ENCODE measurements at places on chromosomes 13 and 19.

DNA sequence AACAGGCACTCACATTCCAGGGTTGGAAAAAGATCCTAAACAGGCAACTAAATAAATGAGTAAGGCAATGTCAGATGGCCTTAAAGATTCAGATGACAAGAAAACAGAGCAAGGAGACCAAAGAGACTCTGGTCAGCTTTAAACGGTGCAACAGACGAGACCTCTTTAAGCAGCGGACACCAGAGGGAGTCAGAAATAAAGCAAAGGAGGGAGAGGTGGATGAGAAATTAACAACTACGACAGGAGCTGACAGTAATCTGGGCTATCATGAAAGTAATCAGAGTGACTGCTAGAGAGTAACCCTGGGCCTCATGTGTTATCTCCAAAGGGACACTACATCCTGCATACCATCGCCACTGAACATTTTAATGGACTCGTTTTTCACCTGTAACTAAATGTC, 1.1 kb downstream of the ZNF550 start:
- no peak for DNase-seq

DNA sequence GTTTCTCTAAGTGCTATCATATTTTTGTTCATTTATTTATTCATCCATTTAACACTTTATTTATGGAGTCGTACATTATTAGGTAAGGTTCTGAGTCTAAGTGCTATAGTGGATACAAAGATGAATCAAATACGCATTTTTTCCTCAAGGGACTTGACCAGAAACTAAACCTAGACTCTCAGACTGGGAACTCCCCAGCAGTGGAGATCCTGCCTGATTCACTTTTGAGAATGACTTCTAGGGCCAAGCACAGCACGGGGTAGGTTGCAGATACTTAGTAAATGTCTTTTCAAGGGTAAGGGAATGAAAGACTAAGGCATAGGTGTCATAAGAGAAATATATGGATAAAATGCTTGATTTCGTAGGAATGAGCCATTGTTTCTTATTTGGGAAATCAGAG, 7.2 kb downstream of the DNAJC15 start:
- DNase-seq, result no peak

- peak; percentile 48 for DNase-seq
Measured at GRCh38 chr19:12872941-12873890, 8.0 kb downstream of the DNASE2 start.

DNA sequence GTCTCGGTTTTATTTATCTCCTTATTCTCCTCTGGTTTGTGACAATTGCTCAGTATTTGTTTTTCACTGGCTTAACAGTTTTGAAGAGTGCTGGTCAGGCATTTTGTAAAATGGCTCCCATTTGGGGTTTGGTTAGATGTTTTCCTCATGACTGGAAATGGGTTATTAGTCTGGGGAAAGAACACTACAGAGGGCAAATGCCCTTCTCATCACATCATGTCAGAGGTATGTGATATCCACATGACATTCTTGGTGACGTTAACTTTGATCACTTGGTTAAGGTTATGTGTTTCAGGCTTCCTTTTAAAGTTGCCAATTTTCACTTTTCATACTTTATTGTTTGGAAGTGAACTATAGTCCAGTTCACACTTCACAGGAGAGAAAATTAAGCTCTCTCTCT, 74.8 kb upstream of the KLHL1 start:
- no peak for DNase-seq

GRCh38 chr19:51546650-51547396, 15.4 kb upstream of the SIGLEC6 start:
- no peak for DNase-seq

GRCh38 chr19:46413262-46414031, at the start of gene CCDC8:
TSS of gene CCDC8 (minus strand) at chr19:46413564. CDS start at chr19:46412810, 754 bp downstream.
- DNase-seq, result no peak

GRCh38 chr19:58434217-58434616, 5.7 kb downstream of the ZNF132 start:
- no peak for DNase-seq

GRCh38 chr19:47723581-47723940, 10.3 kb downstream of the EHD2 start:
- DNase-seq, result no peak

- DNase-seq, result no peak
Measured at GRCh38 chr19:13262450-13262849, 112.2 kb downstream of the IER2 start.

DNA sequence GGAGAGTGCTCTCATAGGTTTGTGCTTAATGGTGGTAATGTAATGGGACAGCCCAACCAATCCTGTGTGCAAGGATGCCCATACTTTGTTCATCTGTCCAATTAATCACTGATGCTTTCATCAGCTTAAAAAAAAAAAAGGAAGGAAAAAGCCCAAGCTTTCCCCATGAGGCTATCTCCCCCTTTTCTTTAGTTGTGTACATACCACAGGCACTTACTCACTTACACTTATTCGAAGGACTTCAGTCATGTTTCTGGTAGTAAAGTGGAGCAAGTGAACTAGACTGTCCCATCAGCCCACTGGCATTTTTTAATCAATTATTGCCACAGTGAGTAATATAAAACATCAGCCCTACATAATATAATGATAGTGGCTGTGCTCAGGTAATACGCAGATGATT, 183.5 kb upstream of the UFM1 start:
- DNase-seq, result no peak

- no peak for DNase-seq
Measured at GRCh38 chr13:35785576-35786303, 309.3 kb upstream of the MAB21L1 start.

DNA sequence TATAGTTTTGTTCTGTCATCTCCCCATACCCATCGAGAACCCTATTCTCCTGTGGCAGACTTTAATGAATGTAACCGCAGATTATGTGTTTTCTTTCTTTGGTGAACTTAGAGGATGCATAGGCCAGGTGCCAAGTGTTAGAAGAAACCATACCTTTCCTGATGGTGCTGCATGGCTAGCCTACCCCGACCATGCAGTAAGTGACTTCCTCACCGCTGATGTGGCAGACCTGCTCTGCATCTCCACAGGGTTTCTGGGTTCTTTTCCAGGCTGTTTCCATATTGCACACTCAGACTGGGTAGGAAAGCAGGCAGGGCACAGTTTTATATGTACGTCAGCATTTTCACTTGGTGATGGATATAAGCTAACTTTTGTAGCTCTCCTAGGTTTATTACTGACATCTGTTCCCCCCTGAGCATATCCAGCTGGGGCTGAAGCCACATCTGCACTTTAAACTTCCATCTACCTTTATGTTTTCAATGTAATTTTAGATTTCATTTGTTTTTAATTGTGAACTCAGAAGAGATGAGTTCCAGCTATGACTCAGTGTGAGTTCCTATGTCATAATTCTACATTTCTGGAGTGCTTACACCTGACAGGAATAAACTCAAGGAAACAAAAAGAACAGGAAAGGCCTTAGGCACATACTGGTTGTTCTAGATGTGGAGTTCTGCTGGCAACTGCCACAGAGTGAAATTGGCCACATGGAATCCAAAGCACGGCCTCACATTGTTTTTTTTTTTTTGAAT, 42.3 kb downstream of the LRCH1 start:
- DNase-seq, result no peak

DNA sequence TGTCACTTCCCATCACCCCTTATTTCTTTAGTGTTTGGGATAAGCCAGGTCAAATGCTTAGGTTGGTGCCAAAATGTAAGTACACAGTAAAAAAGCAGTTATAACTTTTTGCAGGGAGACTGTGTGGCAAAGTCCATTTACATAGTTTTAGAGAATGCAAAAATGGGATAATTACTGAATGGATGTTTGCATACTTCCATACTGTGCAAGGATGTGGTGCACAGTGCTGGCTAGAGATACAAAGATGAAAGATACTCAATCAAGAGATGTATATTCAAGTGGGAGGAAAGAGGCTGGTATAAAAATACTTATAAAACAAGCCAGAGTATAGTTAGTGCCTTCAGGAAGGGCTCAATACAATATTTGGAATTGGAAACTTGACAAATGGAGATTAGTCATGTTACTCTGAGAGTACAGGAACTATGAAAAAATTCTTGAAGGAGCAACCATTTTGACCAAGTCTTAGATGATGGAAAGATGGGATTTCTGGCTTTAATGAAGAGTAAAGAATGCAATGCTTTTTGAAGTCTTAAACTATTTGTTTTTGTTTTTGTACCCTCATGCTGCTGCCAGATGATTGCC, 8.0 kb downstream of the PDS5B start:
- no peak for DNase-seq

GRCh38 chr19:4174895-4175668, 7.3 kb downstream of the SIRT6 start:
- no peak for DNase-seq

- DNase-seq, result peak; percentile 7
Measured at GRCh38 chr19:4678881-4679790, 9.0 kb upstream of the MYDGF start.

DNA sequence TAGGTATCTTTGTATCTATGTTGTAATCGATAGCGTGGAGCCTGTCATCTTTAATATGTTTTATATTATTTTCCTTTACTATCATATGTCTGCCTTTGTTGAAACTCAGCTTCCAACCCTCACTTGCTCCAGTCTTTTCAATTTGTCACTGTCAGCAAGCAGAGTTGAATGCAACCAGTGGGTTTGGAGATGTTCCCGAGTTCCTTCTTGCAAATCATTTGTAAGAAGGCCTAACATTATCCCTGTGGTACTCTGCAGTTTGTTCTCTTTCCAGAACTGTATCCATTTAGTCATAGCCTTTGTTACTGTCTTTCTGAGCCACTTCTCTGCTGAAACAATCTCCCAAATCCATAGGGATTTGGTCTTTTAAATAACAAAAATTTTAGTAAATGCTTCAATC, 41.8 kb downstream of the RNASEH2B start:
- DNase-seq, result no peak

Measured in stimulated activated CD4-positive, alpha-beta T cell treated with anti-CD3 and anti-CD28 coated beads, Interleukin-4, amount 100 ng/mL, for 48 hours (primary cell).